ENCODE measurements at places on chromosomes 1 and 21. TPM values are rescaled to one million over a fixed set of nuclear protein-coding genes. Genes with fewer than 3 reads are reported as not detected.

FCAMR gene
- not detected for total RNA-seq

DNA sequence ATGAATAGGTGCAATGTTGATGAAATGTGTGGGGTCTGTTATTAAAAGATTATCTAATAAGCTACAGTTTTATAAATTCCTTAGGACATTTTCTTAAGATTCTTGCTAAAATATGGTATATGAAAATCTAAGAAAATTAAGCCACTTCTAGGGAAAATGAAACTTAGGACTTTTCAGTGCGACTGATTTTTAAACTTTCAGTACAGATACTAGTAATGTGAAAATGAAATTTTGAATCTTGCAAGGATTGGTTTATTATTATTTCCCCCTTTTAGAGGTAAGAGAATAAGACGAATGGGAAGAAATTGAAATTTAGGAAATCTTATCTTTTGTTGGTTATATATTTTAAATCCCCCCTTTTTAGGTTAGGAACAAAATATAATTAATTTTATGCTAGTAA, 16.4 kb downstream of the CAPZA1 start:
- DNase-seq, result no peak

- no peak for DNase-seq
These were observed 3.6 kb downstream of the CERS2 start for GRCh38 chr1:150970808-150971582.

DNA sequence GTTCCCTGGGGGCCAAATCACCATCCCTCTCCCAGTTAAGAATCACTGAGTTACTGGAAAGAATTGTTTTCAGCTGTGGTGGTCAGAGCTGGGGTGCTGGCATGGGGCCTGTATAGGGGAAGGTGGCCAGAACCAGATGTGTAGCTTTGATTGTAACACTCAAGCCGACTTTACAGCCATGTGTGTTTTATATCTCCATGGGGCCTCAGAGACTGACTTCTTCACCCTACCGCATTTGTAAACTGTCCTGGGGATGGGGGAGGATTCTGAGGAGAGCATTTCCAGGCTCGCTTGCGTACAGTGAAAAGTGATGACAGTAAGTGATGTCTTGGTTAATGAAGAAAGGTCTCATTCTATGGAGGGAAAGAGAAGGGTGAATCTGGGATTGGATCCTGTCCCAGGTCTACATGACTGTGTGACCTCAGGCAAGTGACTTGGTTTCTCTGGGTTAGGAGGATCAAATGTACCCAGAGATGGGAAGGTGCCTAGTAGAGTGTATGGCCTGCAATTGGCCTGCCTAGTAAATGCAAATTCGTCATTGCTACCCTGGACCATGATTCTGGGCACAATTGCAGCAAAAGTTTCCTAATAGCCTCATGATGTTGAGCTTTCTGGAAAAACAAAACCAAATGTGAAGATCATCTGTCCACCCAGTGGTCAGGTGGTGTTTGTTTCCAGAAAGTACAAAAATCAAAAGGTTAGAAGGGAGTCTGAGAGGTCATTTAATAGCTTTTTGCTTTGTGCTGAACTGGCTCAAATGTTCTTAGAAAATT, 49.7 kb upstream of the RCC2 start:
- no peak for DNase-seq

- no peak for DNase-seq
These were observed 605.3 kb upstream of the NR5A2 start for GRCh38 chr1:199422206-199422605.

GRCh38 chr1:37948166-37948565, 1.3 kb upstream of the INPP5B start:
- no peak for DNase-seq

HENMT1 gene
- total RNA-seq, result 14.6 TPM

TMEM50A gene
- total RNA-seq, result 98.0 TPM

- peak; percentile 55 for DNase-seq
These were observed 65.7 kb upstream of the FCGR2A start for GRCh38 chr1:161439280-161440232.

DNA sequence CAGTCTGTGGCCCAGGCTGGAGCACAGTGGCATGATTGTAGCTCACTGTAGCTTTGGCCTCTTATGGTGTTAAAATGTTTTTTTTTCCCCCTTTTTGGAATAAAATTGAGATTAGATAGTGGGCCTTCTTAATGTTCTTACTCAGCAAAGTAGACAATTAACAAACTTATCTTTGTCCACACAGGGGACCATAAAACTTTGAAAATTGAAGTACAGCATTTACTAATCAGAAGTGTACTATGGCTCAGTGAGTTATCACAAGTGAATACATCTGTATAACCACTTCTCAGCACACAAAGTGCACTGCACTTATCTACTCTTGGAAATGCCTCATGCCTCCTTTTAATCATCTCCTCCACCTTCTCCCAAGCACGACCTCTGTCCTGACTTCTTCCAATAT, 218.9 kb downstream of the PRDM2 start:
- no peak for DNase-seq

PRR9 gene
- total RNA-seq, result not detected

DNALI1 gene
- total RNA-seq, result not detected

GRCh38 chr1:65056866-65057265, 90.5 kb upstream of the JAK1 start:
- no peak for DNase-seq

- no peak for DNase-seq
These were observed 42.3 kb downstream of the CD247 start for GRCh38 chr1:167476061-167476460.

DNA sequence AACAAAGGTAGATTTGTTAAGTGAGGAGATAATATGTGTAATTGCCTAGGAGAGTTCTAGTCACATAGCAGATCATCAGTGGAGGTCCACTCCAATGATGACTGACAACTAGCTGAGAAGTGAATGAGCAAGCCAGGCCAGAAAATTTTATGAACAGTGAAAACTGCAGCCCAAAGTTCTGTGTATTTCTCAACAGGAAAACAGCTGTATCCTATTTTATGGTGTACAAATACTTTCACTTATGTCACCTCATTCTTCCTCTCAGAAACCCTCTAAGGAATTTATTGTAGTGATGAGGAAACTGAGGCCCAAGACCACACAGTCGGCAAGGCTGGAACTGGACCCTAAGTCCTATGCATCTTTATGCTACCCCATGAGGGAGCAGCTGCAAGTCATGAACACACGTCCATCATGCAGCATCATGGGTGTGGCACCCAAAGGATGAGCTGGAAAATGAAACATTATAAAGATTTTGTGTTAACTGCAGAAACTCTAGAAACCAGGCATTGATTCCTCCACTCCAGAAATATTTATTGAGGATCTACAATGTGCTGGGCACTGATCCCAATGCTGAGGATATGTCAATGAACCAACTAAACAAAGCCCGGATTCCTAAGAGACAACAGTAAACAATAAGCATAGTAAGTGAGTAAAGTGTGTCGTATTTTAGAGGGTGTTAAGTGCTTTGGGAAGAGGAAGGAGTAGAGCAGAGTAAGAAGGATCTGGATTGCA, 99.5 kb upstream of the DUSP10 start:
- DNase-seq, result no peak

FALEC gene
- 0.34 TPM for total RNA-seq

GRCh38 chr21:33266789-33267135, 595 bp downstream of the IL10RB start:
- peak; percentile 57 for DNase-seq

GRCh38 chr1:230030122-230030821, 36.8 kb upstream of the GALNT2 start:
- no peak for DNase-seq

RAB7B gene
- not detected for total RNA-seq

DNA sequence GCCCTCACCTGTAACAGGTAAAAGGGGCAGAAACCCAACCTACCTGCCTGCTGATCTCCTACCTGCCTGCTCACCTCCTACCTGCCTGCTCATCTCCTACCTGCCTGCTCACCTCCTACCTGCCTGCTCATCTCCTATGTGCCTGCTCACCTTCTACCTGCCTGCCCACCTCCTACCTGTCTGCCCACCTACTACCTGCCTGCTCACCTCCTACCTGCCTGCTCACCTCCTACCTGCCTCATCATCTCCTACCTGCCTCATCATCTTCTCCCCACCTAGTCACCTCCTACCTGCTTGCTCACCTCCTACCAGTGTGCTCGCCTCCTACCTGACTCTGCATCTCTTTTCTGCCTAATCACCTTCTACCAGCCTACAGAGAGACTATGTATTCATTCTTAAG, 452.9 kb downstream of the MATN1 start:
- no peak for DNase-seq

GRCh38 chr1:5369223-5369622, 623.0 kb downstream of the NPHP4 start:
- no peak for DNase-seq

DNA sequence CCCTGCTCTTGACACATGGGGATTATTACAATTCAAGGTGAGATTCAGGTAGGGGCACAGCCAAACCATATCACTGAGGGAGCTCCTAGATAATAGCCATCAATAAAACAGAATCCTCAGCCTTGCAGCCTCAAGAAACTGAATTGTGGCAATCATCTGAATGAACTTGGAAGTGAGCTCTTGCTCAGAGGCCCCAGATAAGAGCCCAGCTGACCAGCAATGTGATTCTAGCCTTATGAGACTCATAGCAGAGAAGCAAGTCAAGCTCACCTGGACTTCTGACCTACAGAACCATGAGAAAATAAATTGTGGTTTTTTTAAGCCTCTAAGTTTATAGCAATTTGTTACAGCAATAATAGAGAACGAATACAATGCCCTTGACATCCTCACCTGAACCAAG, 302.5 kb downstream of the LTN1 start:
- no peak for DNase-seq

DNA sequence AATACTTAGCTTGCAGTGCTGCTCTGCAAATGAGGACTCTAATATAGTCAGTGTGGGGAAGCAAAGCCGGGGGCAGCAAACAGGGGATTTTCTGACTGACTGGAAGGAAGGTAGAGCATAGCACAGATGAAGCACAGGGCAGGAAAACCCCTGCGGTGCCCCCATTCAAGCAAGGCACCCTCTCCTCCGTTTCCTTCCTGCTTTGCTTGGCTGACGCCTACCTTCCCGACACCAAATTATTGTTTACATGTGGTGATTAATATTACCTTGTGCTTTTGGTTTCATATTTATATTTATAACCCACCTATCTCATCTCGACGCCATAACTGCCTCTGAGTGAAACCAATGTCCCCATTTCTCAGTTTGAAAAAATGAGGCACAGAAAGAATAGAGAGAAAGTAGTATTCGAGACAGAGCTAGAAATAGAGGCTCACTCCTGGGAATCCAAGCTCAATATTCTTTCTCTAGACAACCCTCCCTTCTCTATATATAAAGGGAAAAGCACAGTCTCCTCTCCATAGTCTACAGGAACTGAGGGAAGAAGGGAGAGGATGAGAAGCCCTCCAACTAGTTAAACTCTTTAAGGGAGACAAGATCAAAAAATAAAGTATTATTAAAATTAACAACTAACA, 41.3 kb downstream of the PIK3C2B start:
- DNase-seq, result peak; percentile 86

TNFRSF9 gene
- total RNA-seq, result 28.2 TPM

DNA sequence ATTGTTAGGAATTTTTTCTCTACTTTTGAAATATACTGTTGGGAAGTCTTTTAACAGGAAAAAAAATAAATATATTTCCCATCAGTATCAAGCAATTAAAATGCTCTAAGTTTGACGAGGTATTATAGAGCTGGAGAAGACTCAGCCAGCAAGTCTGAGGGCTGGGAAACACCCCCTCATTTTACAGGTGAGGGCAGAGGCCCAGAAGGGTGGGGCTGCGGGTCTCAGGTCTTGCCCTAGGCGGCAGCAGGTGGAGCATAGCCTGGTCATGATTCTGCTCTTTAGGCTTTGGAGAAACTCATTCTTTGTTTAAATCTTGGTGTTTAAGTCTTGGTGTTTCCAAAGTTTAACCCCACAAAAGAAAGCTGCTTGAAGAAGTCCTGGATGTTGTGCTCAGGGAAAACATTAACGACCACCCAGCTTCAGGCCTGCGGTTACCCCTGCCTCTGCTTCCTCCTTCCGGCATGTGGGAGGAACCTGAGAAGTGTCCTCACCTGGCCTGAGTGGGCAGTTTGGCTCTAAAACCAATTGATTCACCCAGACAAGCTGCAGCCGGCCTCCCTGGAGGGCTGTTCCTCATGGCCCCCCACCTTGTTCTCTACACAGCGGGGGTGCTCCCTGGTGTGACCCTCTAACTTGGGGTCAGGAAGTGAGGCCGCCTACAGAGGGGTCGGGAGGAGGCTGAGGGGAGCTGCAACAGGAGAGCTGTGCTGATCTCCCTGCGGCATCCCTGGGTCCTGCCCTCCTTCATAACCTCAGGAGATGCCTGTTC, 41.7 kb downstream of the OLFML2B start:
- DNase-seq, result no peak

- DNase-seq, result no peak
These were observed 19.5 kb downstream of the KCNJ6 start for GRCh38 chr21:37896788-37897187.

C1orf21 gene
- 2.6 TPM for total RNA-seq

SV2A gene
- total RNA-seq, result 7.8 TPM

NES gene
- total RNA-seq, result 0.02 TPM

All from activated CD4-positive, alpha-beta T cell treated with anti-CD3 and anti-CD28 coated beads for 36 hours (primary cell).